ENCODE measurements at places on chromosomes 3 and 15. TPM values are rescaled to one million over a fixed set of nuclear protein-coding genes. Genes with fewer than 3 reads are reported as not detected.

The CEMIP gene
- 0.14 TPM for total RNA-seq

The CACNA2D2 gene
- 2.6 TPM for total RNA-seq

The EPHA6 gene
- total RNA-seq = 0.57 TPM

The SGO1 gene
- 0.19 TPM for total RNA-seq

The CYP1A2 gene
- total RNA-seq = not detected

The VGLL4 gene
- total RNA-seq = 50.3 TPM

The DUOX1 gene
- 0.62 TPM for total RNA-seq

The OXTR gene
- 3.4 TPM for total RNA-seq

The ADGRG7 gene
- total RNA-seq = not detected

The GUCA1C gene
- not detected for total RNA-seq

The ANKRD34C gene
- total RNA-seq = 0.14 TPM

The LMAN1L gene
- not detected for total RNA-seq

The PRSS50 gene
- not detected for total RNA-seq

The ZIC1 gene
- 7.5 TPM for total RNA-seq

The CELSR3 gene
- 0.67 TPM for total RNA-seq

The RASGRP1 gene
- 0.60 TPM for total RNA-seq

The ECE2 gene
- not detected for total RNA-seq

The IL17RD gene
- 17.9 TPM for total RNA-seq

The FOXL2NB gene
- total RNA-seq = not detected

The PPARG gene
- 15.4 TPM for total RNA-seq

The SAMMSON gene
- total RNA-seq = 0.33 TPM
